ENCODE measurements at places on chromosomes 2 and 18. TPM values are rescaled to one million over a fixed set of nuclear protein-coding genes. Genes with fewer than 3 reads are reported as not detected.
A peak's percentile ranks its signal among the peaks of the same experiment; 100 is the strongest.

- DNase-seq, result no peak
Observed at GRCh38 chr2:24513281-24514071, 22.4 kb downstream of the NCOA1 start.

DNA sequence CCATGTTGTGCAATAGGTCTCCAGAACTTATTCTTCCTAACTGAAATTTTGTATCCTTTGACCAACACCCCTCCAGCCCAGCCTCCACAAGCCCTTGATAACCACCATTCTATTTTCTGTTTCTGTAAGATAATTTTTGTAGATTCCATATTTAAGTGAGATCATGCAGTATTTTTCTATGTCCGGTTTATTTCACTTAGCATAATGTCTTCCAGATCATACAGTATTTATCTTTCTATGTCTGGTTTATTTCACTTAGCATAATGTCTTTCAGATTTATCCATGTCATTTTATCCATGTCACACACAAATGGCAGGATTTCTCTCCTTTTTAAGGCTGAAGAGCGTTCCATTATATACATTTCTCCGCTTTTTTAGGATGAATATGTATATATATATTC lies 24.4 kb upstream of the ONECUT2 start:
- DNase-seq, result no peak

GRCh38 chr18:12657684-12658425 lies at the start of gene SPIRE1:
Gene SPIRE1 (minus strand): TSS chr18:12658107. CDS start chr18:12657866, 241 bp downstream.
- DNase-seq, result peak; percentile 52

GRCh38 chr2:150806336-150806735 lies 318.9 kb upstream of the RND3 start:
- peak; percentile 49 for DNase-seq

The LCT gene
- total RNA-seq, result under 0.01 TPM

Data from IMR-90 (cell line).